ENCODE measurements at places on chromosomes 12 and 14.
A peak's percentile ranks its signal among the peaks of the same experiment; 100 is the strongest.

DNA sequence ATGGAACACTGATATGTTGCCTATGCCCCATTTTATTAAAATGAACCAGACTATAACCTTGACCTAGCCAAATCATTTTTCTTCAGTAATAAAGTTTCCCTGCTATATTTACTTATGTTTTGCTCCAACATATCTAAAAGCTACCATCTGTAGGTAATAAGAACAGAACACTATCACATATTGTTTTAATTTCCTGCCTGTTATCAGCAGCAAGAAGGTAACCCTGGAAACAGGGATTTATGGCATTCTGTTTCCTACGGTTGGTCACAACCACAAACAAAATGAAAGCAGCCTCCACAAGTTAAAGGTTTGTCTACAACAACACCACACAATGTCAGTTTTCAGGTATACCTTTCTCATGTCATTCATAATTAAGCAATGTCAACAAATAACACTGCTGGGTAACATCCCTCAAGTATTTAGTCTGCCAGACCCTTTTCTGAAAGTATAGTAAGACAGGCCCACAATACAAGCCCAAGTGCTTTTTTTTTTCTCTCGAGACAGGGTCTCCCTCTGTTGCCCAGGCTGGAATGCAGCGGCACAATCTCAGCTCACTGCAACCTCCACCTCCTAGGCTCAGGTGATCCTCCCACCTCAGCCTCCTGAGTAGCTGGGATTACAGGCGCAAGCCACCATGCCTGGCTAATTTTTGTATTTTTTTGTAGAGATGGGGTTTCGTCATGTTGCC is 25.5 kb downstream of the GCH1 start:
- no peak for DNase-seq

DNA sequence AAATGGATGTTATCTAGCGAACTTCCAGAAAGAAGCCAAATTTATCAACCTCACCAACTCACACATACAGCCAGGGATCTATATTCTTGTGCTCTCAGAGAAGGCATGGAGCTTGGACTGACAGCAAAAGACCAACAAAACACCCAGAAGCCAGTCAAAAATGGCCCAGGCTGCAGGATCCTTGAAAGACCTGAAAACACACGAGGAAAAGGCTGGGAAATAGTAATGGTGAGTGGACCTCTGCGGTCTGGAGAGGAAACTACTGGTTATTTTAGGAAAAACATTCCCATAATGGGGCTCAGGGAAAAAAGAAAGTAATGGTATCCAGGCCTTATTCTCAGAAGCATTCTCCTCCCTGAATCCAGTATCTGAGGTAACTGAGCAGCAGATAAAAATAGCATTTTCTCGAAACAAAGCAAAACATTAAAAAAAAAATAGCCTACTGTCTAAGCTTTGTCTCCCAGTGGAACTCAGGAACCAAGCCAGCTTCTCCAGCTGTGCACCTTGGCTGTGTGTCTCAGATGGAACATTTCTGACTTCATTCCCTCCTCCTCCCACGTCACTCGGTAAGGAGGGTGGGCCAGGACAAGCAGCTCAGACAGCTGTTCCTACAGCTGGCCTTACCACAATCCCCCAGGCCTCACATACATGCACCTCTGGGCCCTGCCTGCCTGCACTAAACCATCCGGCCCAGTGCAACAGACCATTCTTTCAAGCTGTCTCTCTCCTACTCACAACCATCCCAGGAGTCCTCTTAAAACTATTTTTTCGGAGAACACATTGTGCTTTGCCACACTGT is 249.9 kb downstream of the DAD1 start:
- DNase-seq = no peak

GRCh38 chr14:71408362-71409030 is 501.2 kb downstream of the PCNX1 start:
- DNase-seq = no peak

DNA sequence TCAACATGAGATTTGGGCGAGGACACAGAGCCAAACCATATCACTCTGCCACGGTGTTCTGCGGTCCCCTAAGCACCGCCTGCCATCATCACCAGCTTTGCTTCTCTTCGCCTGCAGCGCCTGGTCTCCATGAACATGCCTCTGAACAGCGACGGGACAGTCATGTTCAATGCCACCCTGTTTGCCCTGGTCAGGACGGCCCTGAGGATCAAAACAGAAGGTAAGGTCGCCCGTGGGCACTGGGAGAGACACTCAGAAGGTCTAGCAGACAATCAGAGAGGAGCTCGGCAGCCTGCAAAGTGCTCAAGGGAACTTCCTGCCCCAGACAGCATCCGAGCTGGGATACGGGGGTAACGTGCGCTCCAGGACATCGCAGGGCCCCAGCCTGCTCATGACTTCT is 126.0 kb upstream of the FKBP4 start:
- DNase-seq = no peak

GRCh38 chr12:92619730-92620684 is 82.8 kb upstream of the PLEKHG7 start:
- DNase-seq = no peak

DNA sequence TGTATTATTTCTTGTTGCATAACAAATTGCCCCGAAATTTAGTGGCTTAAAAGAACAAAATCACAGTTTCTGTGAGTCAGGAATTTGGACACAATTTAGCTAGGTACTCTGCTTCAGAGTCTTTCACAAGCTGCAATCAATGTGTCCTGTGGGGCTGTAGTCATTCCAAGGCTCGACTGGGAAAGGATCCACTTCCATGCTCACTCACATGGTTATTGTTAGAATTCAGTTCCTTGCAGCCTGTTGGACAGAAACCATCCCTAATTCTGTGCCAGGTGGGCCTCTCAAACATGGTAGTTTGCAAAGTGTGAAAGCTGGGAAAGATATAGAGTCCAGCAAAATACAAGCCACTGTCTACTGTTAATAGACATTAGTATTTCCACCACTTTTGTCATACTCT is 59.7 kb upstream of the ARID2 start:
- DNase-seq = no peak

DNA sequence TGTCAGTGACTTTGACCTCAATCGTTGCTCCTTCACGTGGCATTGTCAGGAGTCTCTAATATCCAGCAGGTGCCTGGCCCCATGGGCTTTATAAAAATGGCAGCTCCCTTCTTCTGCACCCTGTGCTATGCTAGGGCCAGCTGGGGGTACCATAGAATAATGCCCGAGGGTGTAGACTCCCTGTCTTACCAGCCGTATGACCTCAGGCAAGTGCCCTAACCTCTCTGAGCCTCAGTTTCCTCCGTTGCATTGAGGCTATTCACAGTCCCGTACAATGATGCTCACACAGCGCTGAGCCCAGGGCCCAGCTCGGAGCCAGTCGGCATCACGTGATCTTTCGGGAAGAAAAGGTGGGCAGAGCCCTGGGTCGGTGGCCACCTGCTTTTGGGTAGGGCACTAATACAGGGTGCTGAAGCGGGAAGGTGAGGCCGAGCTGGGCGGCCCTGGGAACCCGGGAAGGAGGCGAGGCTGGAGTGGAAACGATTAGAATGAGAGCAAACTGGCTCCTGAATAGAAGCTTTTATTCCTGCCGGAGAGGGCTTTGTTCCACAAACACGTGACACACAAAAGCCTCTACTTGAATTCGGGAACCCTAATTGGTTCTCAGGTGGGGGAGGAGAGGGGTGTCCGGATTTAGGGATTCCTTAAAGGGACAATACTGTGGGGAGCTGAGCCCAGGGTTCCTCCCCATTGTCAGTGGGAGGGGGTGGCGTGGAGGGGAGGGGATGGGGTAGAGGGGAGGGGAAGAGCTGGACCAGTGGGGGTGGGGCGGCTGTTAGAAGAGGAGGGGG is 19.9 kb upstream of the MSI1 start:
- DNase-seq = no peak

GRCh38 chr14:76456200-76456599 is 80.3 kb downstream of the ESRRB start:
- no peak for DNase-seq

- DNase-seq = no peak
Measured at GRCh38 chr12:570435-570920, 92.8 kb downstream of the NINJ2 start.

DNA sequence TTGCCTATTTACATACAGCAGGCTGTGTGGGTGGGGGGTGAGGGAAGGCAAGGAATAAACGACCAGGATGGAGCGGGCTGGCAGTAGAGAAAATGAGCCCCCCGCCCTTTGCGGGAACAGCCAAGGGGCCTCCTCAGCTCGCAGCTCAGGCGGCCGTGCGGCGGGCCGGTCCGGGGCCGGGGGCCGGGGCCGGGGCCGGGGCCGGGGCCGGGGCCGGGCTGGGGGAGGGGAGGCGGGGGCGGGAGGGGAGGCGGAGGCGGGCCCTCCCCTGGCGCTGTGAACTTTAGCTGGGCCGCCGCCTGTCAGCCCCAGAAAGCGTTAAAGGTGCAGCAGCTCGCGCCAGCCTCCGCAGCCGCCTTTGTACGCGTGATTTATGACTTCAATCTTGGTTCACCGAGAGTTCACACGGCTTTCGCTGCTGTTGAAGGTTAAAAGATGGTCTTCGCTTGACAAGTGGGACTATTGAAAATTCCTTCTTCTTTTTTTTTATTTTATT is 28.8 kb downstream of the HOXC4 start:
- peak; percentile 37 for DNase-seq

DNA sequence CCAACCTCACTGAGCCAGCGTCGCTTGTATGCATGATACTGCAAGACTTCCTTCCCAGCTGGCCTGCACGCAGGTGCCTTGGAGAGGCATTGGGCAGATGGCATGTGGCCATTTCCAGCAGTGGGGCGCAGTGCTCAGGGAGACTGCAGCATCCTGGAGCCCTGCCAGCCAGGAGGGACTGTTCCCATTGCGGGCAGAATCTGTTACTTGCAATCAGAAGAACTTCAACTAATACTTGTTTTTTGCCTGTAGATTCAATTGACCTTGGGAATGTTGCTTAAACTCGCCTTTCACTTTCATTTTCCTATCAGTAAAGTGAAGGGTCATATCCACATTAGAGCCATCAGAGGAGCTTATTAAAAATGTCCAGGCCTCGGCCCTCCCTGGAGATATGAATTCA is 29.8 kb downstream of the ANKRD9 start:
- DNase-seq = no peak

DNA sequence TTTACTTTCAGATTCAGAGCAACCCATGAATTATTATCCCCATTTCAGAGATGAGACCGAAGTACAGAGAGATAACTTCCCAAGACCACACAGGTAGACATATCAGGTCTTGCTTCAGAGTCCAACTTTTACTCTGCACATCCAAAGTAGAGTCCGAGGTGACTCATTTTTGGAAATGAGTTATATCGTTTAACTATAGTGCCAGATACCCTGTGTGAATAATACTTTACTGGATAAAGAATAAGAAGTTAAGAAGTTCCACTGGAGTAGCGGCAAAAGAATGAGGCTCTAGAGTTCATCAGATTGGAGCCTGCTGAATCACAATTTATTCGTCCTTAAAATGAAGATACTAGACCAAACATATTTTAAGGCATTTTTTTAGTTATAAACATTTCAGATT is 124.7 kb downstream of the EPS8 start:
- DNase-seq = no peak

- DNase-seq = no peak
Measured at GRCh38 chr14:41096131-41096530, 510.5 kb upstream of the LRFN5 start.

DNA sequence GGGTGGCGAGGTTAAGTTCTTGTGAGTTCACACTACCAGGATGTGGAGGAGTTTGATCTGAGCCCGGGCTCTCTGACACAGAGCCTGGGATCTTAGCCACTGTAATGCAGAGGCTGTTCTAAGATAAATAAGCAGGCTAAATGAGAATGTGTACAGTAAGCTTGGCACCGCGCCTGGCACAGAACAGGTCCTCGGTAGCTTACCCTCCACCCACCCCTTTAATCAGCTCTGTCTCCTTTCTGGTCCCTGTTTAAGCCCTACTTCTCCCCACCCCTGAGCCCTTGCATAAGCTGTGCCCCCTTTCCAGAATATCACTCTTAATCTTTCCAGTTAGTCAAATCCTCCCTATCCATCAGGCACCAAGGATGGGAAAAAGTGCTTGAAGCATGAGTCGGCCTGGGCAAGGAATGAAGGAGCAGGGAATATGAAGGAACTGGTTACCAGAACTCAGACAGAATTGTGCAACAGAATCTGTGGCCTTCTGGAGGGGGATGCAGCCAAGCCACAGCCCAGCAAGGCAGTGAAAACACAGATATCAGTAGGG is 32.8 kb upstream of the CMKLR1 start:
- no peak for DNase-seq

- no peak for DNase-seq
Measured at GRCh38 chr12:121238604-121239350, 28.8 kb downstream of the P2RX4 start.

DNA sequence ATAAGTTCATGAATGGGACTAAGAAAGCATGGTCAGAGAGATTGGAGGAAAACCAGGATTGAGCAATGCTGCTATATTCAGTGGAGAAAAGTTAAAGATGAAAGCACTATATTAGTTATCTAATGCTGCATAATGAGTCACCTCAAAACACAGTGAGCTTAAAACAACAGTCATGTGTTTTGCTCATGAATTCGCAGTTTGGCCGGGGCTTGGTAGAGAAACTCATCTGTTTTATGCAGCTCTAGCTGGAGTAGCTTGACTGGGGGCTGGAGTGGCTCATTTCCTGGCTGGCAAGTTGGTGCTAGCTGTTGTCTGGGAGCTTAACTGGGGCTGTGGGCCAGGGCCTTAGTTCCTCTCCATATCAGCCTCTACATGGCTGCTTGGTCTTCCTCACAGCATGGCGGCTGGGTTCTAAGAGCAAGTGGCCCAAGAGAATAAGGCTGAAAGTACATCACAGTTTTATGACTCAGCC is 90.1 kb downstream of the ADCK1 start:
- DNase-seq = no peak

GRCh38 chr14:105141486-105142281 is 26.9 kb downstream of the JAG2 start:
- DNase-seq = no peak

- no peak for DNase-seq
Measured at GRCh38 chr12:73362666-73363065, 1090.5 kb downstream of the TRHDE start.

GRCh38 chr14:100568998-100569733 is 18.1 kb downstream of the BEGAIN start:
- DNase-seq = no peak

DNA sequence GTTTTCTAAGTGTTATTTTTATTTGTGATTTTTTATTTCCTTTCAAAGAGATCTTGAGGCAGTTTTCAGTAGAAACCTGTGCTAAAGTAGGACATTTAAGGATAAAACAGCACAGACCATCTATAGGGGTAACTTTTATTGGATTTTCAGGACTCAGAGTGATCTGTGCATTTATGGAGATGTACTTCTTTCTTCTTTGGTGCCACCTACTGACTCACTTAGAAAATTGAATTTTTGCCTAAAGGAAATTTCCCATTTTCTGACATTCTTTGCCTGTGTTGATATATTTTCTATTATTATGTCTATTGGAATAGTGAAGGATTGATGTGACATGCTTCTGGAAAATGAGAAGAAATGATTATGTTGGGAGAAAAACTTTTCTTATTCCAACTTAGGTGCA is 113.0 kb downstream of the UNC79 start:
- DNase-seq = no peak

GRCh38 chr14:91255026-91255695 is 10.7 kb upstream of the GPR68 start:
- DNase-seq = no peak

DNA sequence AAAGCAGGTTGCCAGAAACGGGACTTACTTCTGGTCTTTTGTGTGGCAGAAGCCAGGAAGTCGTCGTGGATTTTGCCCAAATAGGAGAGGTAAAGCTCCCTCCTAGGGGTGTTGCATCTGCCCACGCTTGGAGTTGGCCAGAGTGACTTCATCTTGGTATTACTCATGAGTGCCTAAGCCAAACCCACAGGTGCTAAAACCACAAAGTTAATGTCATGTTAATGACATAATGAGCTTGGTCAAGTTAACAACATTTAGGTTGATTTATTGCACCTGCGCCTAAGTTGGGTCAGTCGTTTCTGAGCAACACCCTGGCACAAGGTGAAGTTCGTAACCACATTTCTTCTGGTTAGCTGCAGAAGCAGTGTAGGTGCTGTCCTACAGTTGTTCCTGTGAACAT is 225.2 kb downstream of the FUT8 start:
- DNase-seq = peak; percentile 3
